DMS79 (cell line): ENCODE measurements at places on chromosomes 5 and 9.
A peak's percentile ranks its signal among the peaks of the same experiment; 100 is the strongest.

GRCh38 chr9:114460513-114461199 lies 44.6 kb downstream of the WHRN start:
- peak; percentile 89 for DNase-seq

- DNase-seq = no peak
Observed at GRCh38 chr5:79856456-79857055, 134.5 kb downstream of the MTX3 start.

DNA sequence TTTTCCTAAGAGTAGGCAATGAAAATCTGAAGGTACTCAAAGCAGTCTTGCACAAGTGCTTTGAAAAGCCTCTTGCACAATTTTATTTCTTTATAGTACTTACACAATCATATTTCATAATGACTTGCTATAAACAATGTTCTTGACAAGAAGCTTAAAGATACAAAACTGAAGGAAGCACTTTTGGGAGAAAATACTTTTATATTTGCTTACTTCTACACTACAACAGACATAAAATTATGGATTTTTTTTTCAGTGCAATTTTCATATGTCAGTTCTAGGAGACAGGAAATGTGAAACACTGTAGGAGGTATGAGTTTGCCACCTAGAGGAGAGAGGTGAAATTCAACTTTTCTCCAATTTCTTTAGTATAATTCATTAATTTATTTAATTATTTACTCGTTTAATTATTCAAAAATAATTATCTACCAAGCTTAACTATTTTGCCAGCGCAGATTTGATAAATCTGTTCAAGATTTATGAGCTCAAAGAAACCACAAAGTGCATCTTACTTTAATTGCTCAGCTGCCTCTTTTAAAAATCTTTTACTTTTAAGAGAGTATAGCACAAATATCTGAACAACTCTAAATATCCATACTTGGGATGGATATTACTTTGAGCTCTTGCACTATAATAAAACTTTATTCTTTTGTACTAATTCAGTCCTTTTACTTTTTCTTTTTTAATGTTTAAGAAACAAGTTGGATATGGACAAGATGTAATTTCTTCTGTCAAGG lies 29.0 kb upstream of the CDKN2B start:
- no peak for DNase-seq

DNA sequence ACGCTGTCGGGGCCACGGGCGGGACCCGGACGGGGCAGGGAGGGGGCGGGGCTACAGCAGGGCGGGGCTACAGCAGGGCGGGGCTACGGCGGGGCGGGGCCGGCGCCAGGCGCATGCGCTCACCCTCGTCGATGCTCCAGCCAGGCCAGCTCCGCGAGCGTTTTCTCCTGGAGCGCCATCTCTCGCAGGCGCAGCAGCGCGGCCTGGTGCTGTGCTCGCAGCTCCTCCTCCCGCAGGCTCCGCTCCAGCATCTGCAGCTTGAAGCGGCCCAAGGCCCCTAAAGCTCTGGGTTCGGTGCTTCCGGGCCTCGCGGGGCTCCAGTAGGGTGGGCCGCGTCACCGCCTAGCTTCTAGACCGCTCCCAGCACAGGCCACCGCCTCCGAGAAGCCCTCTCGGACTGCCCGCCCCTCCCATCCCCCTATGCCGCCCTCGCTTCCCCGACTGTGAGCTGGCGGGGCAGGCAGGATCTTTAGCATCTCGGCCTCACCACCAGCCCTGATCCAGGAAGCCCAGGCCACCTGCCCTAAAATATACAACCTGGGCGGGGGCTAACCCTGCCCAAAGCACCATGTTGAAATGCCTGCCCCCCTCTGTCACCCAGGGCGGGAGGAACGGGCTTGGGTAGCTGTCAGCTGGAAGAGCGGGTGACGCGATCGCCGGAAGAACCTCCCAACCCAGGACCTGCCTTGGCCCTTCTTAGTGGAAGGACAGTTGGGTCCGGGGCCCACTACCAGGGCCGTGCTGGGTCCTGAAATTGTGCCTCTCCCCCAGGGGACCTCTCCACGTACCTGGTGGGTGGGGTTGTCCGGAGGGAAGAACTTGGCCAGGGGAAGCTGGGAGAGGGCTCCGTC lies 21.9 kb upstream of the QSOX2 start:
- no peak for DNase-seq

DNA sequence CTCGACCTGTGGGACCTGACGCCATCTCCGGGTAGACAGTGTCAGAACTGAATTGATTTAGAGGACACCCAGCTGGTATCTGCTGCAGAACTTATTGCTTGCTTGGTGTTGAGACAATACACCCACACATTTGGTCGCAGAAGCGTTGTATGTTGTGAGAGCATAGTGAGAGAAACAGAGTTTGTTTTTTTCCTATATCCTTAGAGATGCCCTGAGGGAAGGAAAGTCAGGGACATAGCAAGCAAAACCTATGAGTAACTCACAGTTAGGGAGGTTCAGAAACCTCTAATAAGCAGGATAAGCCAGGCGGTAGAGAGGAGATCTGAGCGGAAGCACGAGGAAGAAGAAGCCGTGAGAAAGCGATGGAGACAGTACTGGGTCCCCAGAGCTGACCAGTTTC lies 59.8 kb downstream of the PTCD2 start:
- DNase-seq = no peak
